Endothelial cell of coronary artery (primary cell): ENCODE measurements at places on chromosomes 5 and 9. TPM values are rescaled to one million over a fixed set of nuclear protein-coding genes. Genes with fewer than 3 reads are reported as not detected.

The PDE8B gene
- total RNA-seq = not detected in 2 replicates

The IL5 gene
- total RNA-seq = not detected in 2 replicates

The SH3GL2 gene
- 0.09 TPM in 1 of 2 replicates, not detected in the other for total RNA-seq

The SPOCK1 gene
- total RNA-seq = 198 and 423 TPM in 2 replicates

The EFNA5 gene
- 7.6 and 11.3 TPM in 2 replicates for total RNA-seq

The YTHDC2 gene
- 25.1 and 34.4 TPM in 2 replicates for total RNA-seq

The ZNG1E gene
- 35.3 and 44.1 TPM in 2 replicates for total RNA-seq

The SPATA31D4 gene
- total RNA-seq = not detected in 2 replicates

The PHF24 gene
- total RNA-seq = not detected in 2 replicates

The LRRC8A gene
- 110 and 120 TPM in 2 replicates for total RNA-seq

The GHR gene
- total RNA-seq = 0.66 and 0.99 TPM in 2 replicates
